ENCODE measurements at places on chromosomes 5 and 9. TPM values are rescaled to one million over a fixed set of nuclear protein-coding genes. Genes with fewer than 3 reads are reported as not detected.

GRCh38 chr5:102223542-102224477, 72.3 kb downstream of the SLCO4C1 start:
- DNase-seq, result no peak

DNA sequence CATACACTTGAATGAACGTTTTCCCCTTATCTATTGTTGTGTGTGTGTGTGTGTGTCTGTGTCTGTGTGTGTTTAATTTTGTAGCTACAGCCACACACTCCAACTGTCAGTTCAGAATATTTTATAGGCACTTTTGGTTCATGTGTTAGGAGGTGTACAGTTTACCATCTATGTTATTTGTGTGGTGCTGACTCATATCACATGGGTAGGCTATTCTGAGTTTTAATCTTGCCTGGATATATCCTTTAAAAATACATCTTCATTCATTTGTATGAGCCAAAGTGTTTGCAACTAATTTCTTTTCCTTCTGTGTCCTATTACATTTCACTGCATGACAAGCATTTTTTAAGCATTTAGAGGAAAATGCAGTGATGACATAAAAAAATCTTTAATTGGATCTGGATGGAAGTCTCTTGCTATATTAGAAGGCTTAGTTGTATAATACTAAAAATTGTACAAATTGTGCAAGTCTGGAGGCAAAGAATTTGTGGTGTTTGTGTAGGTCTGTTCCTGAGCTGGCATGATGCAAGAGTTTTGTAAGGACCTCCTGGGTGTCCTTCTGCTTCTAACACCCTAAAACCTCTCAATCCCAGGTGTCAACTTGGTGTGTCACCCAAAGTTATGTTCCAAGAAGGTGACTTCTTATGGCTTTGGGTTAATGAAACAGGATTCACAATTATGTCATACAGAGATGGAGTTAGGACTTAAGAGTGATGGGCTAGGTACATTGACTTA, 52.4 kb upstream of the HMHB1 start:
- no peak for DNase-seq

DNA sequence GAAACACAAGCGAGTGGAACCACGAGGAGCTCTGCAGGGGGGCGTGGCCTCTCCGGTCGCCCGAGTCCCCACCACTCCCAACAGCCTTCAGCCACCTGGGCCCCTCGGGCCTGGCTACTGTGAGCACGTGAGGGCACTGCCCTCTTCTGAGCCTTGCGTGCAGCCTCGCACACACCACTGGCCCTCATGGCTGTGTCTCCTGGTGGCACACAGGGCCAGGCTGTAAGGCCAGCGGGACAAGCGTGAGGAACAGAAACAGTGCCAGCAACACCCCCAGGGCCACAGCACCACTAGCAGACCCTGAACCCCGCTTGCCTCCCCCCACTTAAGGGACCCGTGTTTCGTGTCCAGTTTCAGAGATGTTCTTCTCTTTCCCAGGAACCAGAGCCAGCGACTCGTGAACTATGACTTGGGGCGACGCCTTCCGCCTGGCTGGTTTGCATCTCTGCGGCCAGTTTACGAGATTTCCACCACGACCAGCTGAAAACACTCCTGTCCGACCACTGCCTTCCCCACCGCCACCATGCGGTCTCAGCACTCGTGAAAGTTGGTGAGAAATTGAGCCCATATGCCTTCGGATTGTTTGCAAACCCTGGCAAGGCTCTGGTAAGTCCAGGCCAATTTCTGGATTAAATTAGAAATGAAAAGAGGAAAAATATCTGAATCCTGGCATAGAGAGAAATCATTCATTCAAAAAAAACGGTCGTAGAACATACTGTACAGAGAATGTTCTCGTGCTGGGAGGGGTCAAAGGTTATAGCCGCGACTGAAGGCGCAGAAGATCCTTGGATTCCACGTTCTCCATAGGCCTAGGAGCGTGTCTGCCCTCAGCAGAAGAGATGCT, 135.6 kb downstream of the ZNF354C start:
- DNase-seq, result peak; percentile 52

GRCh38 chr5:156327296-156327695, 332 bp downstream of the SGCD start:
- DNase-seq, result no peak

GRCh38 chr9:72675586-72675985, 154.2 kb downstream of the TMC1 start:
- DNase-seq, result no peak

Gene GRXCR2
- total RNA-seq, result 0.31 TPM

- peak; percentile 95 for DNase-seq
Observed at GRCh38 chr5:141475625-141476131, at the start of gene PCDHGC3. Gene PCDHGC3, plus strand, starts transcription at chr5:141475966. Its CDS starts 151 bp downstream, at chr5:141476117.

Gene PPP2CA
- 125 TPM for total RNA-seq

Gene TAF11L5
- not detected for total RNA-seq

- no peak for DNase-seq
Observed at GRCh38 chr9:133880851-133881661, 111.1 kb downstream of the VAV2 start.

- peak; percentile 33 for DNase-seq
Observed at GRCh38 chr5:74294231-74294705, 346.3 kb downstream of the ENC1 start.

GRCh38 chr5:124397317-124397716, 349.1 kb downstream of the ZNF608 start:
- DNase-seq, result no peak

Gene TLR4
- total RNA-seq, result 3.7 TPM

Gene RGS14
- 40.5 TPM for total RNA-seq

Gene GEMIN5
- total RNA-seq, result 24.1 TPM

- DNase-seq, result no peak
Observed at GRCh38 chr5:36723912-36724311, 117.5 kb downstream of the SLC1A3 start.

Gene CRHBP
- total RNA-seq, result 1.1 TPM

DNA sequence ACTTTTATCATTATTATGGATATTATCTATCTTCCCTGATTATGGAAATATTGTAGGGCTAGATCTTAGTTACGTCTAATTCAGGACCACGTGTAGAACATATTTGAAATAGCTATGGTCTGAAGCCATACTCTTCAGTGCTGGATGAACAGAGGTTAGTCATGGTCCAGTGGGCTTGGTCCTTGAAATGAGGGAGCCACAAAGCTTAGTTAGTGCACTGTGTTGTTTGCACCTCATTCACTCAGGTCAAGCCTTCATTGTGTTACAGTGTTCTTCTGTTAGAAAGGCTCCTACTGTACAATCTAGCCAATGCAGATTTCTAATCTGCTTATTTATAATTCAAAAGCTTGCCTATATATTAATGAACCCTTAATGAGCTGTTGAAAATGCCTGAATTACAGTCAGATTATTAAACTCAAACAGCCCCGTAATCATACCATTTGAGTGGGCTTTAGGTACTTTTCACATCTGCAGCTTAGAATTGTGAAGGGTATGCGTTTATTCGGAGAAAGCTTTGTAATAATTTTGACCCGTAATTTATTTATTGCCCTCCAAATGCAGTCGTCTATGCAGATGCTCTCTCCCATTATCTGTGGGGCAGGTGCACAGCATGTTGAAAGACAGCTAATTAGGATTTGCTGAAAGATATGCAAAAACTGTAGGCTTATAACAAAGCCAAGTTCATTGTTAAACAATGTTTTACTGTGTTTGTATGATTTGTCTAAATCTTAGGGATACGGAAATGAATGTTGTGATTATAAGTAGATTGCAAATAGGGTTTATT, 164.9 kb downstream of the PBX3 start:
- no peak for DNase-seq

DNA sequence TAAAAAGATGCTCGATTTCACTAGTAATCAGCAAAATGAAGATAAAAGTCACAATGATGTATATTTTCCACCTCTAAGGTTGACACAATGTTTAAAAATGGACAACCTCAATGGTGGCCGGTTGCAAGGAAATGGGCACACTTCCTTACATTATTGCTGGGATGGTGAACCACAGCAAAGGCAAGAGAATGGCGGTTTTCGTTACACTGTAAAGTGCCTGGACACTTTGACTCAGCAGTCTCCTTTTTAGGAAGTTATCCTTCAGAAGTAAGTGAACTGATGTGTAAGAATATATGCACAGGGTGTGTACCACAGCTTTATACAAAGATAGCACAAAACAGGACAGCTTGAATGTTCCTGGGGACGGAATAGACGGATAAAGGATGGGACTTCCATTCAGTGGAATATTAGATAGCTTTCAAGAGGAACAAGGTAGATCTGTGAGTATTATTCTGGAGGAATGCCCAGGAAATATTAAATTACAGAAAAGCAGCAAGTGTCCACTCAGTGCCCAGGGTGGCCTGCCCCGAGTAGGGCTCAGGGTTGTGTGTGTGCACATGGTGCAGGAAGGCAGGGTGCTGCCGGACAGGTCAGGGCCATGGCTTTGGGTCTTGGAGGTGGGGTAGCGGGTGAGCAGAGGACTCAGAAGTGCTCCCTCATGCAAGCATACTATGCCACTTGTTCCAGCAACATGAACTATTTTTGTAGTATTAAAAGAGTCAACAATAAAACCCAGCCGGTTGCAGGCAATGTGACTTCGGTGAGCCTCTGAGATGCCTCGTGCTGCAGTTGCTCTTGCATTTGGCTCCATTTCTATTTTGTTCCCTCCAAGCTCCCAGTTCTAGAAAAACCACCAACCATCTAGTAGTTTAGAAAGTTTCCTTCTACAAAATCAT, 24.5 kb downstream of the GADD45G start:
- DNase-seq, result no peak

GRCh38 chr9:111896942-111897600, 457 bp downstream of the UGCG start:
- peak; percentile 78 for DNase-seq

Gene RMRP
- 4,421 TPM for total RNA-seq

- no peak for DNase-seq
Observed at GRCh38 chr5:168317521-168318147, 26.2 kb downstream of the WWC1 start.

GRCh38 chr5:156446526-156446925, 119.6 kb downstream of the SGCD start:
- DNase-seq, result no peak

DNA sequence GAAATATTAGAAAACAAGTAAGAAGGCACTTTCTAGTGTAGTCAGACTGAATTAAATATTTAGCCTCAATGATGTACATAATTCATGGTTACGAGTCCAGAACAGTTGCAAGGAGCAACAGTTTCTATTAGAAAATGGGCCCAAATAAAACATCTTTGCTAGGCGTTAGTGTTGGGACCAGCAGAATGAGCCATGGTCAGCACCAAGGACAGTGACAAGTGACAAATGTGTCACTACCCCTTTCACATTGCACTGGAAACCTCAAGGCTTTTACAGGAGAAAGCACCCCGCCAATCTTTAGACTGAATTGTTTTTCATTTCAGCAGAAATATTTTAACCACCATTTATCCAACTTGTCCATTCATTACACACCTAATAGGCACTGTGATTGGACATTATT, 301.3 kb upstream of the ADCY2 start:
- DNase-seq, result peak; percentile 22

GRCh38 chr5:179377421-179378115, 32.3 kb upstream of the ADAMTS2 start:
- DNase-seq, result no peak

- peak; percentile 41 for DNase-seq
Observed at GRCh38 chr9:91847581-91848091, 102.4 kb downstream of the ROR2 start.

DNA sequence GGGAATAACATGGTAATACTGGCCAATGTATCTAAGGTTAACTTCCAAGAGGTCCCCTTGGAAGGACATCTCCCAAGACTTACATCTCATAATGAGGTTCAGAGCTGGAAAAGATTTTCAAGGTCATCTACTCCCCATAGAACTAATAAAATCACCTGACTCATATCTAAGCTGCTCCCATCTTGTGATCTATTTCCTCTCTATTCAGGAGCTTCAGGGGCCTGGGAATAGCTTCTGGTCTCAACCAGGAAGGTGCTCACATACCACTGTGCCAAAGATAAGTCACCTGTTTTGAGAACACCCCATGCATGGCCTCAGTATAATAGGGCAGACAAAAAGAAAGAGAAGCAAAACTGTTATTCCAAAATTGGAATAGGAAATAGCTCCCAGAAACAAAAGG, 74.2 kb downstream of the OXCT1 start:
- no peak for DNase-seq

- peak; percentile 52 for DNase-seq
Observed at GRCh38 chr5:132830436-132831094, at the start of gene SHROOM1. Gene SHROOM1, minus strand, starts transcription at chr5:132830647. Its CDS starts 4,507 bp downstream, at chr5:132826140.

DNA sequence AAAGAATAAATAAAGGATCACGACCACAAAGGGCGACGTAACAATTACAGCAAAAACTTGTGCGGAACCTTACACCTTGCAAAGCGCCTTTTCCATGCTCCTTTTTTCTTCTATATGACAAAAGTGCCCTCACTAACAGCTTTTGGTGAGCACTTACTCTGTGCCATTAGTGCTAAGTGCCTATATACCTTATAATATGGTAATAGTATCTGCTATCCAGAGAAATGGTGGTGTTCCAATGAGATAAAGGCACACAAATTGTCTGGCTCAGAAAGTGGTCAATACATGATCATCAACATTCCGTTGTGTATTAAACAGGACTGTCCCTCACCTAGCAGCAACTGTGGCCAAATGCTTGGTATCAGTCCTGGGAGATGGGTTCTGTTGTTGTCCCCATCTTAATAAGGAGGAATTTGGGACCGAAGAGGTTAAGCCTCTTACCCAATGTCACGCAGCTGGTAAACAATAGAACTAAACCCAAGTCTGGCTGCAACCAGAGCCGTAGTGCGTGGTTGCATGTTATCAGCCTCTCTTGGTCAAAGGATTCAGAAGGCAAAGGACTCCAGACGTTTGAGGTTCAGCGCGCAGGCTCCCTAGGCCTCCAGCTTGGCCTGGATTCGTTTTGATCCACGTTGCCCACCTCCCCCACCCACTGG, 564 bp upstream of the TOR2A start:
- DNase-seq, result no peak

- peak; percentile 50 for DNase-seq
Observed at GRCh38 chr5:165029099-165029870, 1523.9 kb downstream of the MAT2B start.

- no peak for DNase-seq
Observed at GRCh38 chr5:17089690-17090089, 127.7 kb upstream of the BASP1 start.

- DNase-seq, result no peak
Observed at GRCh38 chr5:171444582-171444981, 25.1 kb downstream of the FGF18 start.

Gene PCDHGC5
- 5.4 TPM for total RNA-seq

All from testis (tissue), 5 donors.